ENCODE measurements at places on chromosomes 13 and 19. TPM values are rescaled to one million over a fixed set of nuclear protein-coding genes. Genes with fewer than 3 reads are reported as not detected.
A peak's percentile ranks its signal among the peaks of the same experiment; 100 is the strongest.

DNA sequence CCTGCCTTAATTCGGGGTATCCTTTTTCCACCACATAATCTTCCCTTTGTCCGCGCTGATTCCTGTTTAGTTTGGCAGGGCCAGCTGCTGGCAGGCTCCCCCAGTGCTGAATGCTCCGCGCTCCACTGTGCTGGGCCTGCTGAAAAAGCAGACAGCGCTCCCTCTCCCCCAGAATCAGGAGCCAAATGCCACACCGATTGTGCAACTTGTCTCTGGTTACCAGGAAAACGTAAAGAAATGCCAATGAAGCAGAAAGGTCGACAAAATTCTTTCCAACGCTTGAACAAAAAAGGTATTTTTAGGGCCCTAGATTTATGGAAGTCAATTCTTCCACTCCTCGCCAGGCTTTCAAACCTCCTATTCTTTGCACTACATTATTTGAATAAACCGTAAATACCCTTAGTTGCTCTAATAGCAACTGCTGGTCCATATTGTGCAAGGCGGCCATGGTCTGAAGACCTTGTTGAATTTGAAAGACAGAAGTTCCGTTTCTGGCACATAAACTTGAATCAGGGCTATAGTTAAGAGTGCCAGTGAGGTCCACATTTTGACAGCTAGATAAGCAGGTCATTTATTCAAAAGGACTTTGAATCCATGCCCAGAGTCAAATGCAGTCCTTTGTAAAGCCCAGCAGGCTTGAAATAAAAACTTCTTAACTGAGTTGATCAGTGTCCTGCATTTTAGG is 206.7 kb upstream of the RFC3 start:
- H3K4me3 ChIP-seq, result peak overlapping the region; percentile 23
- H3K36me3 ChIP-seq, result no peaks in the 10 kb centered on the region
- H3K27ac ChIP-seq, result peak overlapping the region; percentile 41

DNA sequence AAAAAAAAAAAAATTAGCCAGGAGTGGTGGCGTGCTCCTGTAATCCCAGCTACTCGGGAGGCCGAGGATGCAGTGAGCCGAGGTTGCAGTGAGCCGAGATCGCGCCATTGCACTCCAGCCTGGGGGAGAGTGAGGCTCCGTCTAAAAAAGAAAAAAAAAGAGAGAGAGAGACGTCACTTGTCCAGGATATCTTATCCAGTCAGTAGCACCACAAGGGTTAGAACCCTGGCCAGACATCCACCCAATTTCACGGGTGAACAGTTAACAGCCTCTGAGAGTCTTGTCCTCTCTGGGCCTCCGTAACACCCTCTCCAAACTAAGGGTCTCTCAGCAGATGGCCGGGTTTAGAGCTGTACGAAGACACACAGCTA is 917 bp upstream of the CLPTM1 start:
- H3K4me1 ChIP-seq, result peaks cover 26% of the 10 kb centered on the region
- peak overlapping the region; percentile 97 for H3K27ac ChIP-seq
- H3K36me3 ChIP-seq, result no peaks in the 10 kb centered on the region
- DNase-seq, result no peak
- H3K4me3 ChIP-seq, result peak overlapping the region; percentile 96

The ICAM4 gene
- total RNA-seq, result 5.3 TPM

GRCh38 chr13:68467160-68467559 is 1237.0 kb upstream of the PCDH9 start:
- H3K27ac ChIP-seq, result no peak overlapping the region
- no peak overlapping the region for H3K4me3 ChIP-seq
- no peaks in the 10 kb centered on the region for H3K27me3 ChIP-seq
- DNase-seq, result no peak
- H3K4me1 ChIP-seq, result no peaks in the 10 kb centered on the region
- no peaks in the 10 kb centered on the region for H3K36me3 ChIP-seq

The PLIN4 gene
- 0.48 TPM for total RNA-seq

The TYROBP gene
- not detected for total RNA-seq

DNA sequence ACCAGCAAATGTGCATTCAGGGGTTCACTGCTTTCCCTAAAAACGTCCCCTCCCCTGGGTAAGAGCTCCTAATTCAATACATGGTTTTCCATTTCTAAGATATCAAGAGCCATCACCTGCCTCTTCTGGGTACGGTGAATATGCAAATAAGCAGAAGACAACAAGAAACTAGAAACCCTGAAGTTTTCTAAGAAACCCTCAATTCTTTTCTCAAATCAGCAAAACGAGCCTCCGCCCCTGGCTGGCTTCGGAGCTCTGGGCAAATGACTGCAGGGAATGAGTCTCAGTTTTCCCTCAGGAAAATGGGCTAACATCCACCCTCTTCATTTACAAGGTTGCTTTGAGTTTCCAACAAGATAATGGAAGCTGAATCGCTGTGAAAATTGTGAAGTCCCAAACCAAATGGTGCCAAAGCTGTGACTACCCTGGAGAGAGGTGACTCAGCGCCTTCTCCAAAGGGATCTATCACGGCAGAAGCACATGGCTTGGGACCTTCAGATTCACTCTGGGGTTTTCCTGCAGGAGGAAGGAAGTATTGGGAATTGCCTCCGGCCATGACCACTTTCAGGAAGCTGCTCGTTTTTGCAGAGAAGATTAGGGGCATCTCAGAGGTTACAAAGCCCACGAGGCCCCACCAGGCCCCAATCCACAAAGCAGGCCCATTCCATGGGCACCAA is 26.6 kb downstream of the KLF2 start:
- no peak overlapping the region for H3K27ac ChIP-seq
- H3K4me1 ChIP-seq, result peaks cover 4% of the 10 kb centered on the region
- no peak for DNase-seq
- no peaks in the 10 kb centered on the region for H3K27me3 ChIP-seq
- no peak overlapping the region for H3K4me3 ChIP-seq

DNA sequence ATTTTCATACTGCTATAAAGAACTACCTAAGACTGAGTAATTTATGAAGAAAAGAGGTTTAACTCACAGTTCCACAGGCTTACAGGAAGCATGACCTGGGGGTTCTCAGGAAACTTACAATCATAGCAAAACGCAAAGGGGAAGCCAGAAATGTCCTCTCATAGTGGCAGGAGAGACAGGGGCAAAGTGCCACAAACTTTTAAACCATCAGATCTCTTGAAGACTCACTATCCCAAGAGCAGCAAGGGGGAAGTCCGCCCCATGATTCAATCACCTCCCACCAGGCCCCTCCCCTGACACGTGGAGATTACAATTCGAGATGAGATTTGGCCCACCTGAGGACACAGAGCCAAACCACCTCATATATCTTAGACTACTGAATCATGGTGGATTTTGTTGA is 198.7 kb downstream of the KCTD12 start:
- H3K4me1 ChIP-seq, result peaks cover 16% of the 10 kb centered on the region
- no peaks in the 10 kb centered on the region for H3K36me3 ChIP-seq
- no peaks in the 10 kb centered on the region for H3K27me3 ChIP-seq
- DNase-seq, result no peak
- H3K27ac ChIP-seq, result no peak overlapping the region

The UPK1A gene
- total RNA-seq, result 4.4 TPM

The ADAT3 gene
- 12.1 TPM for total RNA-seq

The JSRP1 gene
- not detected for total RNA-seq

The ZNF708 gene
- 14.8 TPM for total RNA-seq

The LILRB3 gene
- total RNA-seq, result not detected

The EPSTI1 gene
- 7.9 TPM for total RNA-seq

- H3K27me3 ChIP-seq, result peaks cover 4% of the 10 kb centered on the region
- no peak for DNase-seq
- no peak overlapping the region for H3K4me3 ChIP-seq
- H3K27ac ChIP-seq, result no peak overlapping the region
- H3K36me3 ChIP-seq, result no peaks in the 10 kb centered on the region
- H3K4me1 ChIP-seq, result peaks cover 5% of the 10 kb centered on the region
Measured at GRCh38 chr19:50460161-50460765, 16.0 kb upstream of the EMC10 start.

GRCh38 chr19:47280183-47280797 is 5.6 kb downstream of the INAFM1 start:
- H3K27me3 ChIP-seq, result peaks cover 3% of the 10 kb centered on the region
- no peak for DNase-seq
- H3K4me1 ChIP-seq, result peaks cover 12% of the 10 kb centered on the region
- no peak overlapping the region for H3K27ac ChIP-seq
- H3K4me3 ChIP-seq, result no peak overlapping the region

DNA sequence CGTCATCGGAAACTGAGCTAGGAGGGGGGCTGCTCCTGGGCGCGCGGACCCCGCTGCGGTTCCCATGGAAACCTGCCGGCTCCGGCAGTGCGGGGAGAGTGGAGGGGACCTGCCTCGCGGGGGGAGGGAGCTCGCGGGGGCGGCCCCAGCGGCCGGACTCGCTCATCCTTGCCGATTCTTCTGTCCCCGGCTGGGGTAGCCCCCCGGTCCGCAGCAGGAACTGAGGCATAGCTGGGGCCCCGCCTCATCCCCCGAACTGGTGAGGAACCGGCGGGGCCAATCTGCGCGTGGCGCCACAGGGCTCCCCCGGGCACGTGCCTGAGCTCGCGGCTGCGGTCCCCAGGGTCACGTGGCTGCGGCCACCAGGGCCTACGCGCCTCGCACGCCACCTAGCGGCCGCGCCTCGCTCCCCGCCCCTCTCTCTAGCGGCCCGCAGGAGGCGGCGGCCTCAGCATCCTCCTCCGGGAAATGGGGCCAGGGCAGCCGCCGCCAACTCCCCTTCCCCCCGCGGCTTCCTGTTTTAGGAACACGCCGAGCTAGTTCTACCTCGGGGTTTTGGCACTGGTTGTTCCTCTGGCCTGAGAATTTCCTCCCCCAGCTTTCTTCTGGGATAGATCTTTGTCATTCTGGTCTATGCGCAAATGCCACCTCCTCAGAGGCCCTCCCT is 1.7 kb upstream of the ELAVL3 start:
- H3K36me3 ChIP-seq, result peaks cover 4% of the 10 kb centered on the region
- DNase-seq, result peak; percentile 86
- no peak overlapping the region for H3K27ac ChIP-seq
- H3K4me1 ChIP-seq, result peaks cover 4% of the 10 kb centered on the region
- peak overlapping the region; percentile 67 for H3K4me3 ChIP-seq

The GNG7 gene
- total RNA-seq, result 12.2 TPM

DNA sequence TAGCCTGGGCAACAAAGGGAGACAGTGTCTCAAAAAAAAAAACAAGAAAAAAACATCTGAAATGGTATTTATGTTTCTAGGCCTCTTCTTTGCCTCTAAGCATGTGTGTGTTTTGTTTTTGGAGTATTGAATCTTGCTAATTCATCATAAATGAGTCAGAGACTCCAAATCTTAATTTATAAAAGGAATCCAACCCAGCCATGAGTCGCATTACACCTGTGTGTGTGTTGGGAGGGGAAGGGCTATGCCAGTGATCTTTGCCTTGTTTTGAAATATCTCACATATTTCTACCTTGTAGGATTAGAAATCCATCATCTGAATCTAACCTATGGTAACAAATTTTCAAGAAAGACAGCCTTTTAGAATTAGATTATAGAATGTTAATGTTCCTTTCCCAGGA is 4.0 kb downstream of the ZNF331 start:
- H3K27ac ChIP-seq, result peak overlapping the region; percentile 71
- H3K27me3 ChIP-seq, result no peaks in the 10 kb centered on the region

DNA sequence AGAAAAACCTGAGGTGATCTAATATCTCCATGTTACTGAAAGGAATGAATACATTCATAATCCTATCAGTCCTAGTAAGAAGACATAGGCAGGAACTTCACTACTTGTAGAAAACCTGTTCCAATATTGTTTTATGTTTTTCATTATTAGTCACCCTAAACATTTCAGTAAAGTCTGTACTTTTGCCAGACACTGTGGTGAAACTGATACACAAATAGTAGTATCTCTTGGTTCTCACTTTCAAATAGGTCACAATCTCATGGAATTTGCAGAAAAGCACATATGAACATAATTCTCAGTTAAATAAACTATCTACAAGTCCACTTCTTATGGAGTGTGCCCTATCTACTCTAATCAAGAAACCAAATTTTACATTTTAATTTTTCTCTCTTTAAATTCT is 88.3 kb upstream of the PCDH9 start:
- no peaks in the 10 kb centered on the region for H3K36me3 ChIP-seq
- no peaks in the 10 kb centered on the region for H3K4me1 ChIP-seq
- H3K27me3 ChIP-seq, result no peaks in the 10 kb centered on the region
- no peak overlapping the region for H3K4me3 ChIP-seq
- no peak for DNase-seq

DNA sequence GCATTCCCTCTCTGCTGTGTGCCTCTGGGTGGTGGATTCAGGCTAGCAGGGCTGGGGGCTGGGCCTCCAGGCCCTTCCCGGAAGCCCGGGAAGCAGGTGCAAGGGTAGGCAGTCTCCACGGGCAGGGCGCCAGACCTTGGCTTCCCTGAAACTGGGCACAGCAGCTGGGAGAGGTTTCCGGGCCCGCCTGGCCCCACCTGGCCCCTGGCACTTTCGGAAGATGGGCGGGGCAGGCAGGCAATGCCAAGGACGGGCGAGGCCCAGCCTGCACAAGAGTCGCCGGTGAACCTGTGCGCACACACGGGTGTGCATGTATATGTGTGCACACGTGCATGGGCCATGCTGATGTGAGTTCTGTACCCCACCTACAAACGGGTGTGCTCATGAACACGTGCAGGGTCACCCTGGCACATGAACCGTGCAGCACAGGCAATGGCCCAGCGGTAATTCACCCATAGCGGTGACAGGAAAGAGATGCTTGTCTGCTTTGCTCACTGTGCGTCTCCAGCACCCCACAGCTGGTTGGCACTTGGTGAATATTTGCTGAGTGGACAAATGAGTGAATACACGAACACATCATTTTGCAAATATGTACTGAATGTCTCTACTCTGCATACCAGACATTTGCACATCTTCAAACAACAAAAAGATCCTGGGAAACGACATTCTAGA is 15.3 kb downstream of the GADD45B start:
- H3K4me3 ChIP-seq, result peak overlapping the region; percentile 64
- H3K27me3 ChIP-seq, result peaks cover 22% of the 10 kb centered on the region
- H3K27ac ChIP-seq, result peak overlapping the region; percentile 77
- DNase-seq, result no peak

DNA sequence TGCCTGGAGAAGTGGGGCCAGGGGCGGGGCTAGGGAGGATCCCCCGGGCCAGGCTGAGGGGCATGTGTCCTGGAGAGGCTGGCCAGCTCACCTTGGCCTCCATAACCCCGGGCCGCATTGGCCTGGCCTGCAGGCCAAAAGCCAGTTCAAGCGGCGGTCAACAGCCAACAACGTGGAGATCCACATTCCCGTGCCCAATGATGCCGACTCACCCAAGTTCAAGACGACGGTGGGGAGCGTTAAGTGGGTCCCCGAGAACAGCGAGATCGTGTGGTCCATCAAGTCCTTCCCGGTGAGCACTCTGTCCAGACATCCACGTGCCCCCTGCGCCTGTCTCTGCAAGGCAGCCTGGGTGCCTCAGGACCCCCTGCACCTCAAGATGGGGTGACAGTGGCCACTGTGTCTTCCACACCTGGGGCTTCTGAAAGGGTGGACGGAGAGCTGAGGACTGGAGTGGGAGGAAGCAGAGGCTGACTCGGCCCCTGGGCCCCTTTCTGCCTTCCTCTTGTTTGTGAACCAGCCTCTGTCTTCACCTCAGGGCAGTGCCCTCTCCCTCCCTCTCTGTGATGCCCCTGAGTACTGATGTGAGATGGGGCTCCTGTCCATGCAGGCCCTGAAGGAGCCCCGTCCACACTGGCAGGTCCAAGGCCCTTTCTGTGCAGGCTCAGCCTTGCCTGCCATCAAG is 31.1 kb downstream of the AP1M1 start:
- H3K4me3 ChIP-seq, result no peak overlapping the region
- H3K27me3 ChIP-seq, result no peaks in the 10 kb centered on the region
- H3K36me3 ChIP-seq, result peaks cover 14% of the 10 kb centered on the region
- H3K27ac ChIP-seq, result no peak overlapping the region

GRCh38 chr13:94192431-94192975 is 287.0 kb downstream of the DCT start:
- DNase-seq, result no peak
- H3K36me3 ChIP-seq, result no peaks in the 10 kb centered on the region
- H3K27me3 ChIP-seq, result peaks cover 15% of the 10 kb centered on the region
- H3K4me1 ChIP-seq, result peaks cover 24% of the 10 kb centered on the region
- no peak overlapping the region for H3K27ac ChIP-seq

The LILRB2 gene
- total RNA-seq, result not detected

The FUT2 gene
- total RNA-seq, result 13.3 TPM
